Fibroblast of the aortic adventitia (primary cell): ENCODE measurements at places on chromosomes 6 and 20. TPM values are rescaled to one million over a fixed set of nuclear protein-coding genes. Genes with fewer than 3 reads are reported as not detected.

DNMT3B gene
- total RNA-seq = 1.1 and 3.3 TPM in 2 replicates

MKKS gene
- 2.9 and 16.8 TPM in 2 replicates for total RNA-seq

SCGN gene
- total RNA-seq = not detected in 2 replicates

FRMD1 gene
- total RNA-seq = not detected in 2 replicates

NRN1 gene
- total RNA-seq = 0.65 TPM in 1 of 2 replicates, not detected in the other

ZNFX1 gene
- total RNA-seq = 41.5 and 54.5 TPM in 2 replicates

PEX7 gene
- 5.0 and 10.6 TPM in 2 replicates for total RNA-seq

DNA sequence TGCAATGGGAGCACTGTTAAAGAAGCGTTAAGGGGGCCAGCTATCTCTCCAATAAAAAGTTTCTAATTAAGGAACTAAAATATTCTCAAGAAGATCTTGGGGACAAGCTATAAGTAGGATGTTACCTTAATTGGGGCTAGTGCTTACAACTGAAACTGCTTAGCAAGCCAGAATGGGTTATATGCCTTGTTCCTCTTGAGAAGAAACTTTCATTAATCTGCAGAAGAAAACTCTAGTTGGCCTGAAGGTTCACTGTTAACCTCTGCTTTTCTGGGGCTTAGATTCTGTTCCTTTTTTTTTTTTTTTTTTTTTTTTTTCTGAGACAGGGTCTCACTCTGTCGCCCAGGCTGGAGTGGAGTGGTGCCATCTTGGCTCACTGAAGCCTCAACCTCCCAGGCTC is 82.2 kb downstream of the BACH2 start:
- no peak for DNase-seq

GRCh38 chr6:157025437-157025836 is 248.3 kb downstream of the ARID1B start:
- DNase-seq = no peak

GRCh38 chr6:56713254-56713672 is 70.6 kb upstream of the DST start:
- DNase-seq = peak; percentile 82

DNA sequence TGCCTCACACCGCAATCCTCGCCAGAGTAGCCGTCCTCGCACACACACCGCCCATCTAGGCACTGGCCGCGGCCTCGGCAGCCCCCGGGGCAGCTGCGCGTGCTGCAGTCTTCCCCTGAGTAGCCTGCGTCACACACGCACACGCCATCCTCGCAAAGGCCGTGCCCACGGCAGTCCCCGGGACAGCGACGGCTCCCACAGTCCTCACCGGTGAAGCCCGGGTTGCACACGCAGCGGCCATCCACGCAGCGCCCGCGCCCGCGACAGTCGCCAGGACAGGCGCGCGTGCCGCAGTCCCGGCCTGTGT is 13.1 kb downstream of the TNXB start:
- no peak for DNase-seq

DNA sequence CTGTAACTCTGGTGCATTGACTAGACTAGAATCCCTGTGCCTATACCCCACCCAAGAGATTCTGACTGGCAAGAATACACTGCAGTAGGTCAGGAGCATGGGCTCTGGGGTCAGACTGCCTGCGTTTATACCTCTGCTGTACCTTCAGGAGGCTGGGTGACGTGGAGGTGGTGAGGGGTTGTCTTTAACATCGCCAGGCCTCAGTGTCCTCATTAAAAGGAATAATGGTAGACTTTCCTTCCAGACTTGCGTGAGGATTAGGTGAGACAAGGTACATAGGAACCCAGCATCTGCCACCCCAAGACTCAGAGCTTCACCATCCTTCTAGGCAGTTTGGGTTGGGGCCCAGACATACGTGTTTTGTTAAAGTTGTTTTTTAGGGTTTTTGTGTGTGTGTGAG is 44.3 kb downstream of the TM9SF4 start:
- DNase-seq = no peak

- DNase-seq = peak; percentile 18
Measured at GRCh38 chr6:108437821-108438220, 122.9 kb upstream of the FOXO3 start.

- DNase-seq = no peak
Measured at GRCh38 chr20:11316244-11316643, 601.4 kb upstream of the BTBD3 start.

DNA sequence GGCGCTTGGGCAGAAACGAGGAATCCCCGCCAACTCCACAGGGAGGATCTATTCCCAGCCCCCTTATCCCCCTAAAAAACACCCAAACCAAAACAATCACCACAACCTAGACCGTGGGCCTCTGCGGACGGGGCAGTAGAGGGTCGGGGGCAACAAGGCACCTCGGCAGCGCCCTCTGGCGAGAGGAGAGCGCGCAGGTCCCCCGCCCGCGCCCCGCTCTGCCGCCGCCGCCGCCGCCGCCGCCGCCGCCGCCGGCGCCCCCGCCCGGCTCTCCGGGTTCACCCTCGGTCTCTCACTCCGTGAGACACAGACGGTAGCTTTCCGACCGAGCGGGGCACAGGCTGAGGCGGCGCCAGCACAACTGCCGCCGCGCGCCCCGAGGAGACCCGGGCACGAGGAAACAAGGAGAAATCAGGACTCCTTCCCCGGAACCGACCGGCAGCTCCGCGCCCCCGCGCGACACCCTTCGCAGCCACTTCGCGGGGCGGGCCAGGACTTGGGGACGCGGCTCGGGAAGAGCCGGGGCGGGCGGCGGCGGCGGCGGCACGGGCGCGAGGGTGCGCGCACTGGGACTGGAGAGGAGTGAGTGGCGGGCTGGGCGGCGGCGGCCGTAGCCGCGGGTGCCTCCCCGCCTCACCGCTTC is at the start of gene SLC35F1:
Gene SLC35F1, plus strand, starts transcription at position 307 of the 643 bp plus-strand sequence.
- DNase-seq = peak; percentile 7

GRCh38 chr6:137744877-137745276 is 122.2 kb upstream of the TNFAIP3 start:
- no peak for DNase-seq

GRCh38 chr6:14995966-14996602 is 249.8 kb upstream of the JARID2 start:
- DNase-seq = no peak

DNA sequence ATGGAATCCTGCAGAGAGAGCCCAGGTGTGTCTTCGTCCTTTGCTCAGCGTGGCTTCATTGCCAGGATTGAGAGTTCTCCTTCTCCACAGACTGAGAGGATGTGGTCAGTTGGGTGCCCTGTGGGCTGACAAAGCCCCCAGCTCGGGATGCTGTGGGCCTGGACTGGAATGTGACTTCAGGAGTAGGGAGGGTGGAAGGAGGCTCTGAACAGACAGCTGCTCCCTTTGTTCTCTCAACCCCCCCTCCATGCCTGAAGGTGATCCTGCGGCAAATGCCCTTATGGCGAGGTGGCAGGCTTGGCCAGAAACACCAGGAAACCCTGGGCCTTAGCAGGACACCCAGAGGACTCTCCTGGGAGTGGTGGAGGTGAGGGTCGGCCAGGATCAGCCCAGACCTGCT is 1.8 kb upstream of the CST5 start:
- no peak for DNase-seq

DNA sequence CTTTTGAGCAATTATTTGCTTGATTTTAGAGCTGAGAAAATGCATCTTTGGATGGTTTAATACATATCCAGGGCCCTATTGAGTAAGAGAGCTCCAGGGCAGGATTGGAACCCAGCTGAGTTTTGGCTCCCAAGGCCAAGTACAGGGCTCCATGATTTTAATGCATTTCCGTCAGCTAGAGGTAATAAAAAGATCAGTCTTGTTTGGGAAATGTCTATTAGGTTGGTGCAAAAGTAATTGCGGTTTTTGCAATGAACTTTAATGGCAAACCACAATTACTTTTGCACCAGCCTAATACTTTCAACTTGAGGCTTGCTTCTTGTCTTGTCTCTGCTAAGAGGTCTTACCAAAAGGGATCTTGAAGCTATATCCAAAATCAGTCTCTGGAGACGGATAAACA is 29.4 kb upstream of the CDH4 start:
- no peak for DNase-seq

DNA sequence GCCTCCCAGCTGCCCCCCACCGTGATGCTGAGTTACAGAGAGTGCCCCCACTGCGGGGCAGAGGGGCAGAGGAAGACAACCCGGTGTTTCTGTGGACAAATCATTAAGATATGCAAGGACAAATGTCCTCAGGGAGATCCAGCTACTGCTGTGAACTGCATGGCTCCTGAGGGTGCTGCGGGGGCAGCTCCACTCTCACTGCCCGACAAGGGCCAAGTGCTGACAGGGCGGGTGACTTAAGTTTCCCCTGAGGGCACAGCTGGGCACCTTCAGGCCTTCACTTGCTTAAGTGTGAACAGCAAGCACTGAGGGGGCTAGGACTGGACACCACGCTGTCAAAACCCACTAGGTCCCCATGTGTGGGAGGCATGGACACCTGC is 26.2 kb upstream of the TCFL5 start:
- no peak for DNase-seq

DNA sequence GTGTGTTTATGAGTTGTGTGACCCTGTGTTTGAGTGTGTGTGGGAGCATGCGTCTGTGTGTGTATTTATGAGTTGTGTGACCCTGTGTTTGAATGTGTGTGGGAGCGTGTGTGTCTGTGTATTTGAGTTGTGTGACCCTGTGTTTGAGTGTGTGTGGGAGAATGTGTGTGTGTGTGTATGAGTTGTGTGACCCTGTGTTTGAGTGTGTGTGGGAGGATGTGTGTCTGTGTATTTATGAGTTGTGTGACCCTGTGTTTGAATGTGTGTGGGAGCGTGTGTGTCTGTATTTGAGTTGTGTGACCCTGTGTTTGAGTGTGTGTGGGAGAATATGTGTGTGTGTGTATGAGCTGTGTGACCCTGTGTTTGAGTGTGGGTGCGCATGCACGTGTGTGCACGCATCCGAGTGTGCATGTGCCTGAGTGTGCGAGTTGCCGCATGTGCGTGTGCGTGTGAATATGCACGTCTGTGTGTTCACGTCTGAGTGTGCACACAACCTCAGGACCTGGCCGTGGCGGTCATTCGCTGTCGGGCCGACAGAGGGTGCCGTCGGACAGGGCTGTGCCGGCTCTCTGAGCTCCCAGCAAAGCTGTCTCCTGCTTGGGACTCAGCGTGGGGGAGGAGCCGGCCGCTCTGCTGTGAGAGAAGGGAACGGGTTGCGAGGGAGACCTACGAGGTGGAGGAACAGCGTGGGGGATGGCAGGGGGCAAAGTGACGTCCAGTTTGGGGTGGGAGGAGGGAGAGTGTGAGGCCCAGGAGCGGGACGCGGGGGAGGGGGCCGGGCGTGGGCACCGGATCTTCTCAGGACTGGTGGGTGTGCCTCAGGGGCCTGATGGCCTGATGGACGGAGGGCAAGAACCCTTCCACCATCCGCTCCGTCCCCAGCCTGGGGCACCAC is 19.7 kb downstream of the SLC17A9 start:
- DNase-seq = peak; percentile 73

DNA sequence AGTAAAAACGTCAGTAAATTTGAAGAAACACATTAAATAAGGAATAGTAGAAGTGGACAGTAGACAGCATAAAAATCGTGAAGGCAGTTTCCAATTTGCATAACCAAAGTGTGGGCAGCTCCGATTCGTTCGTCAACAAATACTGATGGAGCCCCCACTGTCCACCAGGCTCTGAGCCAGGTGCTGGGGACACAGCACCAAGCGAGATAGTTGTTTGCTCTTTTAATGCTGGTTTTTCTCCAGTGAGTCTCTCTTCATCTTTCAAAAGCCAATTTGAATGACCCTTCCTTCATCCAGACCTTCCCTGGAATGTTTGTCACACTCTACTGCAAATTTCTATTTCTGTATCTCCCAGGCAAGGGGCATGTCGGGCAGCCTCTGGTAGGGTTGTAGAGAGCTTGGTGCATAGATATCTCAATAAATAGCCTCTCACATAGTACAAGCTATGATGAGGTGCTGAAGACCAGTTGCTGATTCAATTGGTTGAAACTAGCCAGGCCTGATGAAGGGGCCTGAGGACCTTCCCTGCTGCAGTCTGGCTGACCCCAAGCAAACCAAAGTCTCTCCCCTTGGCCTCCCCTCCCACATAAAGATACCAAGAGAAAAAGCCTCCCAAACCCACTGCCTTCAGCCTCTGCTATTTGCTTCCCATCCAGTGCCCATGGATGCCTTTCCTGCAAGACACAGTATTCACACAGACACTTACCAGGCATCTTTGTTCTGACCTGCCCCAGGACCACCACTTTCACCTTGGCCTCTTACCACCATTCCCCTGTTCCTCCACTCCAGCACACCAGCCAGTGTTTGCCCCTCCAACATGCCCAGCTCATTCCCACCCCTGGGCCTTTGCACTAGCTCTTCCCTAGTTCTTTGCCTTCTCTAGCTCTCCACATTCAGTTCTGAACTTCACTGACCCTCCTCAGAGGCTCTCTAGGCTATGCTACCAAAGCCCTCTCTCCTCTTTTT is 125.2 kb downstream of the CEBPB start:
- no peak for DNase-seq

DNA sequence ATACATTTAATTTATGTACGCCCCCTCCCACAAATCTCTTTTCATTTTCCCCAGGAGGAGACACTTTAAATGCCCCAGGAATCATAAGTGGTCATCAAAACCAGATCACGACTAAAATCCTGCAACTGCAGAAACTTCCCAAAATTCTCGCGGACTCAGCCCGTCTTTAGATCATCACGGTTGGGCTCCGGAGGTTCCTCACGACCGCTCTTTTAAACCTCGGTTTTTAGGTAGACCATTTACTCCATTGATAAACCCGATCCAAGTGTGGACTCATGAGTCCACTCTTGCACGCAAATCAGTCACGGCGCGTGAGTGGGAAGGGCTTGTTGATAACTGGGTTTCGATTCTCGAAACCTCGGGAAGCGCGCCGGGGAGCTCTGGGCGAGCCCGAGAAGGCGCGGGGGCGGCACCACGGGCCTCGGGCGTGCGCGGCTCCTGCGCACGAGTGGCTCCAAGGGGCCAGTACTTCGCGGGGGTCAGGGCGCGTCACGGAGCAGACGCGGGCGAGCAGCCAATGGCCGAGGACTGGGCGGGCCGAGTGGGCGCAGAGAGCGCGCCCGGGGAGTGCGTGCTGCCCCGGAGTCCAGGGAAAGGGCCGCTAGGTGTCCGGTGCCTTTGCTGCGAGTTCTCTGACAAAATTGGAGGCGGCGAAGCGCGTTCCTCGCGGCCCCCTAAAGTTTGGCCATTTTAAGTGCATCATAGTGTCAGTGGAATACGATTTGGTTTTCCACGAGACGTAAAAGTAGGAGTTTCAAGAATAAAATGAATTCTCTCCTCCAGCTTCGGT is 635 bp upstream of the TENT5A start:
- peak; percentile 94 for DNase-seq

DNA sequence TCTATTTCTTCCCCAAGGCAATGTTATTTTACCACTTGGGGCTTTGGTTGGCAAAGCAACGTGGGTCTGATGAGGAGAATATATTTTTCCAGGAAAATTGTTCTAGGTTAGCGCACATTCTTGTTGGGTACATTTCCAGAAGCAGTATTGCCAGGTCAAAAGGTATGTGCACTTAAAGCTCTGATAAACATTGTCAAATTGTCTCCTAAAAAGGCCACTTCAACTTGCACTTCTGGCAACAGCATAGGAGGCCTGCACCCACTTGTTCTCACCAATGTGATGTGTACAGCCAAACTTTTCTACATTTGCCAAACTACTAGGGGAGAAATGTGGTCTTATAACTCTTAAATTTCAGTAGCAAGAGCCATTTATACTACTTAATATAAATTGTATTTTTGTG is 197.5 kb upstream of the COL21A1 start:
- DNase-seq = no peak
